ENCODE measurements at places on chromosomes 1 and 21.

DNA sequence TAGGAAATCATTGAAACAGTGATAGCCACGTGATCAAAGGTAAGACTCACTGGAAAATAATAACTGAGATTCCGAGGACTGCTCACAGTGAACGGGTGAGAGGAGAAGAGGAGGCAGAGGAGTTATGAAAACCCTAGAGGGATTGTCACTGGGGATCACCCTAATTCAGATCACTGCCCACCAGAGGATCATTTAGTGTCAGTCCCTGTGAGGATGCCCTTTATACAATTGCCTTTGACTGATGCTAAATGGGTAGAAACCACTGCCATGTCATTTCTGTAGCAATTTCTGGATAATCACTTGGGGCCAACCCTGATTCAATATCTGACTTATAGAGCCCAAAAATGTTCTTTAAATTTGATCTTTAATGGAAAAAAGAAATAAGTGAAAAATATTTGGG lies 14.1 kb upstream of the VAV3 start:
- DNase-seq = no peak

DNA sequence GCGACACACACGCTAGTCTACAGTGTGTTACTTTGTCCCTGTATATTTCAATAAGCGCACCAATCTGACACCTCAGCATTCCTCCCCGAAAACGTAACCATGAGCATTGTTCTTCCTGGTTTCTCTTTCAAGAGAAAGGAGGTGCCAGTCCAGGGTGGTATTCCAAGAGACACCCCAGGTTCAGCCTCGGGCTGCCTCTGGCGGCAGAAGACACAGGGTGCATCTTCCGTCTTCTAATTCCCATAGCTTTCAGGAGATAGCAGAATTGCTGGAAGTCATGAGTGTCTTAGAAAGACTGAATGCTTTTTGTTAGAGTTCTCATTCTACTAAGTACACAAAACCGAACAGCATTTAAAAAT lies 15.9 kb upstream of the RGS8 start:
- no peak for DNase-seq

GRCh38 chr1:89527256-89527655 lies 2.6 kb downstream of the LRRC8B start:
- no peak for DNase-seq

DNA sequence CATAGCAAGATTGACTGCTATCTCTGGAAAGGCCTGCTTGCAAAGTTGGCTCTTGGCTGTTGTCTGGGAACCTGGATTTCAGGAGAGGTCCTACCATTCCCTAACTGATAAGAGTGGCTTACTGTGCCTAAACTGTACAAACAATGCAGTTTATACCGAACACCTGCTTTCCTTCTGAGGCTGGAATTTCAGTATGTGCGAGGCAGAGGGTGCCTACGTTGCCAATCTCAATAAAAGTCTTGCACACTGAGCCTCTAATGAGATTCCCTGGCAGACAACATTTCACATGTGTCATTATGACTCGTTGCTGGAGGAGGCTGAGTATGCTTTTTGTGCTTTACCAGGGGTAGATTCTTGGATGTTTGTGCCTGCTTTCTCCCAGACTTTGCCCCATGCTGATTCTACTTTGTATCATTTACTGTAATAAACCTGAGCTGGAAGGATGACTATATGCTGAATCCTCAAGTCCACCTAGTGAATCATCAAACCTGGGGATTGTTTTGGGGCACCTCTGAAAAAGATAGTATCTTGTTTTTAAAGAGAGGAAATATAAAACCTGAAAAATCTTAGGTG lies 58.9 kb upstream of the GNG4 start:
- DNase-seq = no peak

DNA sequence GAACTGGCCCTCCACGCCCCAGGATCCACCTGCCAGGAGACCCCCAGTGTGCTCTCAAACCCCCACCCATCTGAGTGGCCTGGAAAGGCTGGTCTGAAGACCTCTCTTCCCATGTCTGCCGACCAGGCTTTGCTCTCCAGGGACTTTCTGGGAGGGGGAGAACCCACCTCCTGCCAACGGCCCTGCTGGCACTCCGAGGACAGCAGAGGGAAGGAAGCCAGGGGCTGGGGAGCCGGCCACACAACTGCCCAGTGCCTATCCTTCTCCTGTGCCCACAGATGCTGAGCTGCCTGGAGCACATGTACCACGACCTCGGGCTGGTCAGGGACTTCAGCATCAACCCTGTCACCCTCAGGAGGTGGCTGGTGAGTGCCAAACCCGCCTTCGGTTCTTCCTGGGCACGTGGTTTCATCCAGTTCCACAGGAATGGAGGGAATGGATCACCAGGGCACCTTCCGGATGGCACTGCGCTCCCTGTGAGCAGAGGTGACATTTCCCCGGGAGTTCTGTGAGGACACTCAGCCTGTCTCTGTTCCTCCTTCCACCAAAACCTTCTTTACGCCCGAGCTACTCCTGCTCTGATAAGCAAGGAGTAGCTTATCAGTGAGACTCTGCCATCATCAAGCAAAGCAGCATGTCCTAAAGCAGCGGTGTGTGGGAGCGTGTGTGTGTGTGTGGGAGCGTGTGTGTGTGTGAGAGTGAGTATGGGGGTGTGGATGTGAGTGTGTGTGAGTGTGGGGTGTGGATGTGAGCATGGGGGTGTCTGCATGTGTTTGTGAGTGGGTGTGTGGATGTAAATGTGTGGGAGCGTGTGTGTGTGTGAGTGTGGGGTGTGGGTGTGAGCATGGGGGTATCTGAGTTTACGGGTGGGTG lies 105.5 kb downstream of the PDE9A start:
- DNase-seq = no peak

- DNase-seq = no peak
These were observed 1.8 kb downstream of the NHLH2 start for GRCh38 chr1:115839029-115839678.

GRCh38 chr1:42417166-42417565 lies 36.6 kb downstream of the RIMKLA start:
- no peak for DNase-seq

DNA sequence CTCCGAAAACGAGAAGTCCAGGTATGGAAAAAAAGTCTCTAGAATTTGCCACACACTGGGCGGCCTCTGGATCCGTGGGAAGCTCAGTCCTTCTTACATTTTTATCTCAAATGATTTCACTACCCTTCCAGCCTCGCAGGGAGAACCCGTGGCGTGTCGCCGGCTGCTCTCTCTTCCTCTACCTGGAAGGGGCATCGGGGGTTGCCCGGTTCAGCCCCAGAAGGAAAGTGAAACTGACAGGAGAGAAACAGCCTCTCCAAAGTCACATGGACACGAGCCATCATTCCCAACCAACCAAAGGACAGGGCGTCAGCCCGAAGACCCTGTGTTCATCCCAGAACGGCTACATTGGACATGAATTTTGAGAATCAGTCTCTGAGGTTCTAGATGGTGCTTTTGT lies 182.5 kb downstream of the ADSS2 start:
- DNase-seq = no peak

All from inflammatory macrophage (primary cell).